ENCODE measurements at places on chromosomes 6 and 20. TPM values are rescaled to one million over a fixed set of nuclear protein-coding genes. Genes with fewer than 3 reads are reported as not detected.

- DNase-seq: no peak
Observed at GRCh38 chr20:415820-416322, 7.8 kb downstream of the RBCK1 start.

DNA sequence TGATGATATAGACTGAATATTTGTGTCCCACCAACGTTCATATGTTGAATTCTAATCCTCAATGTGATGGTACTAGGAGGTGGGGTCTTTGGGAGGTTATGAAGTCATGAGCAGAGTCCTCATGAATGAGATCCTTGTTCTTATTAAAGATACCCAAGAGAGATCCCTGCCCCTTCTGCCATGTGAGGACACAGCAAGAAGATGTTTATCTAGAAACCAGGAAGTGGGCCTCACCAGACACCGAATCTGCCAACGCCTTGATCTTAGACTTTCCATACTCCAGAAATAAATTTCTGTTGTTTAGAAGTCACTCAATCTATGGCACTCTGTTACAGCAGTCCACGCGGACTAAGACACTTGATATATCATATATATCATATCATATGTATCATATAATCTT, 67.7 kb upstream of the GCM1 start:
- no peak for DNase-seq

GRCh38 chr20:31991339-31991705, 18.9 kb upstream of the CCM2L start:
- no peak for DNase-seq

DNA sequence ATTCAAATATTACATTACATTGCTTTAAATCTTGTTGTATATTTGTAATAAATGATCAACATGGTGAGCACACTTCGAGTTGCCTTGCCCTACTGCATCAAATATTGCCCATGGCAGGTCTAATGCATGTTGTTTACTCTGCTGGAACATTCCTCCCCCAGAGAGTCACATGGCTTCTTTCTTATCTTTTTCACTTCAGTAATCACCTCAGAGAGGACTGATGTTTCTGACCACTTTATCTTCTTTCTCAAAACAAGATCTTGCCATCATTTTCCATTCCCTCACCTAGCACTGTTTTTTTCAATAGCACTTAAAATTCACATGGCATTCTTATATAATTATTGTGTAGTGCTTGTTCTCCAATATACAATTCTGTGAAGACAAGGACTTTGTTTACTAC, 243.5 kb upstream of the THEMIS start:
- no peak for DNase-seq

The CEP250 gene
- total RNA-seq: 39.1 TPM

All from sciatic nerve (tissue), 2 donors.